ENCODE measurements at places on chromosomes 6 and 20.

GRCh38 chr6:155889410-155889809 lies 433.8 kb upstream of the NOX3 start:
- DNase-seq, result no peak

- DNase-seq, result no peak
Measured at GRCh38 chr6:55925292-55925691, 49.9 kb upstream of the BMP5 start.

GRCh38 chr6:31467151-31467550 lies 30.8 kb upstream of the MICB start:
- DNase-seq, result no peak

GRCh38 chr6:159701413-159701999 lies 8.5 kb upstream of the SOD2 start:
- peak; percentile 8 for DNase-seq

DNA sequence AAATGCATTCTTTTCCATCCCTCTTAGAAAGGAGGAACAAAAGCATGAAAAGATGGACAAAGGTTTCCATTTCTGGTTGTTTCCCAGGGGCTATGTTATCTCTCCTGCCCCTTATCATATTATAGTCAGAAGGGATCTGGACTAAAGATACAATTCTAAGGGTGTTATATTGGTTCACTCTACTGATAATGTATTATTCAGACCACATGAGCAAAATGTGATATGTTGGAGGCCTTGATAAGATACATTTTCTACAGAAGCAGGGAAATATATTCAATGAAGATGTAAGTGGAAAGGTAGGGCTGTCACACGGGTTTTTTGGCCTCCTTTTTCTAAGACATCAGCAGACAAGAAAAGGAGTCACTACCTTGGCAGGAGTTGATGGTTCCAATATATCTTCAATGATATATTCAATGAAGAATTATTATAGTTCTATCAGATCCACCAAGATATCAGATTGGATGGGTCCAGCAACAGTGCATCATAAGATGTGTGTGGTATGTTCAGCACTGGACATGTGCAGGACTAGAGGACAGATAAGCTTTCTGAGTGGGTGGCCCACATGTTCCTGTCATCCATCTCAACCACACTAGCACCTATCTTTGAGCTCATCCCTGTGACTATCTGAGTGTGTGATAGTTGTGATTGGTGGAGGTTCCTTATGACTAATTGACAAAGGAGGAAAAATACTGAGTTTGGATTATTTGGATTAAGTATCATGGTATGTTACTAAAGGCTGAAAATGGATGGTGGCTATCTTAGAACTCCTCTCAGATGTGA lies 5.7 kb upstream of the ZKSCAN3 start:
- DNase-seq, result no peak

- DNase-seq, result no peak
Measured at GRCh38 chr6:109257494-109257893, 124.8 kb downstream of the CD164 start.

GRCh38 chr20:23003881-23004460 lies 31.1 kb upstream of the SSTR4 start:
- DNase-seq, result no peak

- DNase-seq, result no peak
Measured at GRCh38 chr6:117906507-117906957, 532 bp upstream of the SLC35F1 start.

DNA sequence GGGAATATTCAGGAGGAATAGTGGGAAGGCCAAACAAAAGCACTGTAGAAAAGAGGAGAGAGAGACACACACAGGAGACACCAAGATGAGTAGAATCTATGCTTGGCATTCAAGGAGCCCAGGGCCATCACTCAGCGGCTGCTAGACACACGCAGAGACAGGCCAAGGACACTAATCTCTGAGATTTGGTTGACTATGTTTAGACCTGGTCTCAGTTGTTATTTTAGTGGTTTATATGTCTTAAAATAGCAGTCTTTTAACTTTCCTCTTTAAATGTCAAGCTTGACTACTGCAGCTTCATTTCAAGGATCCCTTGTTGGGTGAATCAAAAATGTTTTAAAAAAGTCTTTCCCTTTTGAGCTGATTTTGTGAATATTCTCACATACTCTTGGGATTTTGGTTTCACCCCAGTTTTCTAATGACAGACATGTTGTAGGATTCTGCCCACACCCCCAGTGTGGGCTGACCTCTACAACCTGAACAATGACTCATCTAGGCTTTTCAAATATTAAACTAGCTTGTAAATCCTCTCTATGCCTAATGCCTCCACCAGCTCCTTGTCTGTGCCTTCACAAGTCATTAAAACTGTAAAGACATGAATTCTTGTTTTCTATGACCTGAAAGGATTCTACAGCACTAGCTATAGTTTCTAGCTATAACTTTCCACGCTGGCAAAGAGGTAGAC lies 142.7 kb upstream of the EXOC2 start:
- no peak for DNase-seq

GRCh38 chr6:141033101-141033500 lies 1099.6 kb upstream of the GJE1 start:
- no peak for DNase-seq

GRCh38 chr6:158313989-158314388 lies 1.7 kb downstream of the TULP4 start:
- DNase-seq, result no peak

- no peak for DNase-seq
Measured at GRCh38 chr6:42629845-42630244, 66.0 kb downstream of the UBR2 start.

DNA sequence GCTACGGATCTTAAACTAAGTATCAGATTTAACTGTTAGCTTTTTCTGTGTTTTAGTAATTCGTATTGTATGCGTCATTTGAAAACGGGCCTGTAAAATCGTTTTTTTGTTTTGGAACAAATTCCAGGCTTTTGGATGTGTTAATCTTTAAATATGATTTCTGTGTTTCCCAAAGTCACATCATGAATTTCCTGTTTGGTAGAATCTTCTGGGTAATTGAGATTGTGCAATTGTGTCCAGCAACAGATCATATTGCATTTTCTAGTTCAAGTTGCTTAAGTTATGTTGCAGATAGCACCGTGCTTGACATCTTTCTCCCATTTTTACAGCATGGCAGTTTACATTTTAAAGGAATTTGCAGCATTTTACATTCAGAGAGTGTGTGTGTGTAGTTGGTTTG lies 1.9 kb downstream of the MAPK14 start:
- DNase-seq, result no peak

DNA sequence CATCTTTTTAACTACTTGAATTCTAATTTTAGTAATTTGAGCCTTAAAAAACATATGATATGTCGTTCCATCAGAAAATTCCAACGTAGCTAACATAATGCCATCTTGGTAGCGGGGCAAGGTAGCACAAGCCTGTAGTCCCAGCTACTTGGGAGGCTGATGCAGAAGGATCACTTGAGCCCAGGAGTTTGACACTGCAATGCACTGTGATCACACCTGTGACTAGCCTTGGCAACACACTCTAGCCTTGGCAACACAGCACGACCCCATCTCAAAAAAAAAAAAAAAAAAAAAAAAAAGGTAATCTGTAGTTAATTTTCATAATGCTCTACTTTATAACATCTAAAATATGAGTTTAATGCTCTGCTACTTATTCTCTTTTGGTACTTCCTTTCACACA lies 6.7 kb downstream of the BCLAF1 start:
- DNase-seq, result no peak

DNA sequence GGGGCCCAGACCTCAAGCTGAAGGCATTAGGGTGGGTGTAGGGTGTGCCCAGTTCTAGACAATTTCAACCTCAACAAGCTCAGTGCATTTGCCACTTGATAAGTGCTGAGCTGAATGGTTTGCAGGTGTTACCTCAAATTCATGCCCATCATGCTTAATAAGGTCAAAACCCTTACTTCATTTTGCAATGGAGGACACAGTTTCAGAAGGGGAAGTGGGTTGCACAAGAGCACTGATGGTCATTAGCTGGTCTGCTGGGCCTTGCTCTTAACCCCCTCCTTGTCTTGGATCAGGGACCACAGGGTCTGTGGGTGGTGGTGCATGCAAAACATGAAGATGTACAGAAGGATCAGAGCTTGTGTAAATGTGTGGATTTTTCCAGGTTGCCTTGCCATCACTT lies 71.0 kb upstream of the SIRPA start:
- DNase-seq, result no peak

DNA sequence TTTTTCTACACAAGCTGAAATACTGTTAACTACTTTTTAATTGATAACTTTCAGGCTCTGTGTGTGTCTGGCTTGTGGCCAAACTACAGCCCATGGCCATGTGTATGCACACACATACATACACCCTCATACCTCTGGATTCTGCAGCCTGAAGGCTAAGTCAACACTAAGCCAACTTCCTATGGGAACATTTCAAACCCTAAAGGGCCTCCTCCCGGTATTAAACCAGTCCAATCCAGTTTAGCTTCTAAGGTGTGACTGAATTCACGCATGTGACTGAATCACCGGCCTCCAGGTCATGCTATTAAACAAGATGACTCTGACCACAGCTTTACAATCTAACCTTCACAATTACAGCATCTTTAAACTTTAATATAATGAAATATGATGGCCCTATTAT lies 20.7 kb upstream of the DST start:
- DNase-seq, result no peak

GRCh38 chr6:168315596-168315995 lies 4.0 kb downstream of the DACT2 start:
- DNase-seq, result no peak

DNA sequence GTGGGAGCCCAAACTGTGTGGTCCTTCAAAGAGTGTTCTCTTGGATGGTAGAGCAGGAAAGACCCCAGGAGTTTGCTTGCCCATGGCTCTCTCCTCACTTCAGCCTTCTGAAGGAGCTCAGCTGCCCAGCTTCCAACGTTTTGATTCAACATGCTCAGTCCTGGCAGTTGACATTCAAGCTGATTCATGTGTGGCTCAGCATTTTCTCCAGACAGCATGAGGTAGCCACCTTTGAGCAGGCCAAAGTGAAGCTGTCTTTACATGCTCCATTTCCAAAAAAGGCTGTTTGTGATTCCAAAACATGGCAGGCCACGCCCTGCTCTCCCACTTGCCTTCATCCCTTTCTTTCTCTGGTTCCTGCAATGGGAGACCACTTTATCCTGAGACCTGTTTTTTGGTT lies 280.2 kb downstream of the TBC1D7 start:
- no peak for DNase-seq

GRCh38 chr20:41118632-41119031 lies 18.7 kb upstream of the PLCG1 start:
- no peak for DNase-seq

- no peak for DNase-seq
Measured at GRCh38 chr6:116115781-116116180, 10.2 kb downstream of the COL10A1 start.

DNA sequence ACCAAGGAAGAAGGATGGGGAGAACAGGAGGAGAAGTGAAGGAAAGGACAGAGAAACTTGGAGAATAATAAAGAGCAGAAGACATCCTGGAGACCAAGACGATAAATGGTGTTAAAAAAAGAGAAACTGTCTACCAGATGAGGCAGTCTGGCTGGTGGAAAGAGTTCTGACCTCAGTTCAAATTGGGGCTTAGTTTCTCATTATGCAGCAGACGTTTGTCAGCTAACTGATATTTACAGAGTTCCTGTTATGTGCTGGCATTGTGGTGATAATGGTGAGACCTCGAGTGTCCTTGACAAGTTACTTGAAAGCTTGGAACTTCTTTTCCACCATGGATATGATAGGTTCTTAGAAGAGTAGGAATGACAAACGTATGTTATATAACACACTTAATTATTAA lies 142.7 kb downstream of the LRRC1 start:
- no peak for DNase-seq

DNA sequence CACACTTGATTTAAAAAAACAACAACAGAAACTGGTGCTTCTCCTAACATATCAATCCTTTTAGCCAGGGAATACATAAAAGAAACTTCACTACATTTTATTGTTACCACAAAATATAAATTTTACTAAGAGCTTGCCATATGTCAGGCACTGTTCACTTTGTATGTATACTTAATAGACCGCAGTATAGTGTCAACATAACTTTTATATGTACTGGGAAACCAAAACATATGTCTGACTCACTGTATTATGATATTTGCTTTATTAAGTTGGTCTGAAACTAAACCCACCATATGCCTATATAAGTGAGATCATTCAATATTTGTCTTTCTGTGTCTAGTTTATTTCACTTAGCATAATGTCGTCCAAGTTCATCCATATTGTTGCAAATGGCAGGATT lies 108.4 kb downstream of the KLHL32 start:
- DNase-seq, result no peak

- no peak for DNase-seq
Measured at GRCh38 chr6:48084201-48084600, 26.8 kb downstream of the PTCHD4 start.

DNA sequence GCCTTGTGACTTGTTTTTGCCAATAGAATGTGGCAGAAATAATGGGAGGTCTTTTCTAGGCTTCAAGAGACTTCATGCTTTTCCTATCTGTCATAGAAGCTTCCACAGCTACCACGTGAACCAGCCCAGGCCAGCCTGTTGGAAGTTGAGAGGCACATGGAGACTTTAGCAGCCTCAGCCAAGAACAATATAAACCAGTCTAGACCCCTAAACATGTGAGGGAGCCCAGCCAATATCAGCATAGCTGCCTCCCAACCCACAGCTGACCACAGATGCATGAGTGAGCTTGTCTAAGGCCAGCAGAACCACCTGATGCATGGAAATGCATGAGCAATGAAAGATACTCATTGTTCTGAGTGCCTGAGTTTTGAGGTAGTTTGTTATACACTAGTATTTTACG lies 540.7 kb upstream of the BTBD3 start:
- no peak for DNase-seq

DNA sequence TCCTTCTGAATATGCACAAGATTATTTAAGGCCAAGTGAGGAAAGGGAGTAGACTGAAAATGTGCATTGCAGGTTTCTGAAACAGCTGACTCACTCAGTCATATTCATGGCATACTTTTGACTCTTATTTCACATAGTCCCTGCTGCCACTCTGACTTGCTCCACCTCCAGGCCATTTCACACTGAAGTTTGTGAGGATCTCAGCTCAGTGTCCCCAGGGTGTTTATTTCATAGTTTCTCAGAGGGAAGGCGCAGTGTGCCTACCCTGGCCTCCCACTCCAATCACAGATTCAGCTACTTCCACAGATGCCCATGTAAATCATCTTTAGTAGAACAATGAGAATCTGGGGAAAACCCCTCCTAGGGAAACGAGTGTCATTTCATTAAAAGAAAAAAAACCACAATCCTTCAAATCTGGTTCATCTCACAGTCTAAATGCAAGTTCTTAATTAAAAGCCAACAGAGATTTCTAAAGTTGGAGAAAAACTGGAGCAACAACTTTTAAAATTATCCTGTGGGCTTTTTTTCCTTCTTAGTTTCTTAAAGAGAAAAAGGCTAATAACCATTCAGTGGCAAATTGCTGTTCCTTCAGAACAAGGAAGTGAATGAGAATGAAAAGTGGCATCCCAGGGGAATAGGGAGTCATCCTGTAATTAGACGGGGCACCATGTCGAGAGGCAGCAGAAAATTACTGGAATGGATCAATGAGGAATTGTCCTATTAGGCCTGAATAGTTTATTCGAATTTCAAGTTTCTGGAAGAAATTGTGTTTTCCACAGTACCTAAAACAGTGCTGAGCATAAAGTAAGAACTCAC lies 133.6 kb downstream of the TFAP2B start:
- no peak for DNase-seq
